ENCODE measurements at places on chromosomes 6 and 20.

DNA sequence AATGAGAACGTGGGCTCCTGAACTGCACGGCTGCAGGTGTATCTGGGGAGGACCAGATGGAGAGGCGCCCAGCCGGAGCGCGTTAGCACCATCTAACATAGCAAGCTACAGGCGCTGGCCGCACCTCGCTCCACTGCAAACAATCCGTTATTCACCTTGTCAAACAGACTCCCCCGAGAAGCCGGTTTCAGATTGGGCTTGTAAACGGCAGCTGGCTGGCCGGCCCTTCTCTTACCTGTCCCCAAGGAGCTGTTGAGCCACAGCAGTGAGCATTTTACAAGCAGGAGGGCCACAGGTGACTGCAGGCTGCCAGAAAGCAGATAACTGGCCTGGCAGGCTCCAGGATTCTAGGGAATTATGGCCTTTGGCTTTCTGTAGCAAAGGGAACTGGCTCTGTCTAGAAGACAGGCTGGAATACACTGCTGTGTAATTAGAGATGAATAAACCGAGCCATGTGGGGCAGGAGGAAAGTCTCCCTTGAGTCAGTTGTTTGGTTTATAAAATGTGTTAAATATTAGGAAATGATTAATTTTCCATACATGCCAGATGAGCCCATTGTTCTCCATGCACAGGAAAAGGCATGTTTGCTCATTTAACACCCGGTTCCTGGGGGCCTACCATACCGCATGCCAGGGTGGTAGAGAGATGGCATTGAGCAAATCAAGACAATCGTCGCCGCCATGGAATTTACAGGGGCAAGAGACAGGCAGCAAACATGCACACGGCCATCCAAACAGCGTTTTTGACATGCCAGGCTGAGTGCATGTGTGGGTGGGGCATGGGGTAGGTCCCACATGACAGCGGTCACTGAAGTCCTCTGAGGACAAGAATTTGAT lies 159.3 kb downstream of the NFATC2 start:
- DNase-seq, result no peak

GRCh38 chr20:22834651-22835256 lies 200.4 kb upstream of the SSTR4 start:
- no peak for DNase-seq

DNA sequence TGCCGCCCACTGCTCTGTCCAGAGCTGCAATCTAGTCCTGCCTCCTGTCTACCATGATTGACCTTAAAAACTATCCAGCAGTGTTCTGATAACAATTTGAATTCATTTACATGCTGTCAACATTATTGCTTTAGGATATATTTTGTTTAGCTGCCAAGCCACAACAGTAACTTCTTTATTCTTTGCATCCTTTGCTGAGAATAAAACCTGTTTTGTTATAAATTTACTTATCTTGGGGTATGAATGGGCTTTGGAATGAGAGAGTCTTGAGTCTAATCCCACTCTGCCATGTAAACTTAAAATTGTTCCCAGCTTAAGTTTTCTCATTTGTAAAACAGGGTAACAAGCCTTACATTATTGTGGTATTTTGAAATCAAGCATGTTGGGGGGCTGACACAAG lies 116.4 kb downstream of the FLRT3 start:
- DNase-seq, result no peak

DNA sequence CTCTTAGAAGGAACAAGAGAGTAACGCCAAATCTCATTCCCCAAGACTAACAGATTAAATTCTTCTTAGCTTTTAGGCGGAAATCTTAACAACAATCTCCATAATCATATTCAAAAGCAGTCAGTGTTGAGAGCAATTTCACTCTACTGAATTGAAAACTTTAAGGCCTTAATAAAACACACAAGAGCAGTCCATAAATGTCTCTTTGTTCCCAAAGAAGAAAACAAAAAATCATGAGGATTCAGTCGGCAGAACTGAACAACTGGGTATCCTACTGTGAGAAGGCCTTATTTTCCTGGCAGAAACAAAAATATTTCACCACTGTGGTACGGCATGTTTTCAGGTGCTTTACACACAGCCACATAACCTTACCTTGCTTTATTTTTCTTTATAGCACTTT lies 14.4 kb downstream of the ABHD12 start:
- DNase-seq, result no peak

DNA sequence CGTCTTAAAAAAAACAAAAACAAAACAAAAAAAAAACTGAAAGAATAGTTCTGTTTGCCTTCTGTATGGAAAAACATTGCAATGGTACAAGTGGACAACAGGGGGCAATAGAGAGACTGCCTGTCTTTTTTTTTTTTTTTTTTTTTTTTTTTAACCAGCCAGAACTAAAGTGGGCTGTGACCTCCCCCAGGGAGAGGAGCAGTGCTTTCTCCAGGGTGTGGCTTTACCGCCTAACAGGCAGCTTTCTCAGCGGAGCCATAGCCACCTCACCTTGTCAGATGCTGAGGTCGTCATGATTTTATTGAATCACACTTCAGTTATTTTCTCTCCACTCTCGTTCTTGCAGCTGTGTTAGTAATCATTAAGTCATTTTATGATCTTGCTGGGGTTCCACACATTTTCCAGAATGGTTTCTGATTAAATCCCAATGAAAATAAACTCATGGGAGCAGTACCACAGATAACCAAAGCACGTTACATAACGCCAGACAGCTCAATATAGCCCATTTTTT lies 78.4 kb downstream of the GMPR start:
- DNase-seq, result peak; percentile 72

GRCh38 chr6:12842658-12843057 lies 126.1 kb downstream of the PHACTR1 start:
- DNase-seq, result no peak

DNA sequence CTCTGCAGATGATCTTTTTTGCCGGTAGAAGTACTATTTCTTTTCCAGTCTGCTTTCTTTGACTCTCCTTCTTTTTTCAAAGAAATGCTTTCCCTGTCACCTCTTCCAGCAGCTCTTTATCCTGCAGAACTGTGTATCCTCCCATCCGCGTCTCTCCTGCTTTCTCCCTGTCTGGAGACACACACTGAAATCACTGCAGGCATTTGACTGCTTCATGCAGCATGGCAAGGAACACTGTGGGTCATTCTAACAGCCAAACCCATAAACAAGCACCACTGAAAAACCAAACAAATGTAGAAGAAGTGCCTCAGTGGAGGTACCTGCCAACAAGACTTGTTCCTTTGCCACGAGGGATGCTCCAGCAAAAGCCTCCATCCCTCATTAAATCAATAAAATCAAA lies 403.7 kb upstream of the CITED2 start:
- no peak for DNase-seq

DNA sequence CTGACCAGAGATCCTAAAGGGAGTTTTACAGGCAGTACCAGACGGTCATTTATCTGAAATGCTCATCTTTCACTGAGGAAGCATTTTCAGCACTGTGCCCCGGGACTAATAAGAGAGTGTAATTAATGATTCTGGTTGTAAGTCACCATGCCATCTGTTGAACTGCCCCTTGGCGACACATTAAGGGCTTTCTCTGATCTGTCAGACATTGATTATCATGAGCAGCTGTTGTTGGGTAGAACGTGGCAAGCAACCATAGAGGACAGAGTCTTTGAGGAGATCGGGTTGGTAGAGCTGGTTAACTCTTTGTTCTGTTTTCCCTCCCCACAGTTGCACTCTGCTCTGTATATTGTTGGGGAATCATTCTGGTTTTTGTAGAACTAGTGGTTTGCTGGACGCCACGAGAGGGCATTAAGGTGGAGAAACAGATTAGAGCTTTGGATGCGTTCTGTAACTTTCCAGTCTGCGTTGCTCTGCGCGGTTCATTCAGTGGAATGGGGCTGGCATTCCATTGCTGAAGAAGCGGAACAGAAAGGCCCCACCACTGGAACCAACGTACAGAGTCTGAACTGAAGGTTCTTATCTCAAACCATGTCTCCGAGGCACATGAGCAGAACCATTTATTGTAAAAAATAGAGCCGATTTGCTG lies 34.3 kb downstream of the RPRD1B start:
- no peak for DNase-seq

Data from adipocyte (in vitro differentiated cells).